Neural cell (in vitro differentiated cells): ENCODE measurements at places on chromosomes 7 and 10. TPM values are rescaled to one million over a fixed set of nuclear protein-coding genes. Genes with fewer than 3 reads are reported as not detected.

The TRIM50 gene
- polyA plus RNA-seq = not detected in 2 replicates

The ZPBP gene
- not detected in 2 replicates for polyA plus RNA-seq

The SAMD9 gene
- not detected in 2 replicates for polyA plus RNA-seq

The CARD11 gene
- polyA plus RNA-seq = not detected in 2 replicates
